ENCODE measurements at places on chromosomes 6 and 20.

GRCh38 chr6:5054245-5054873, 30.8 kb upstream of the PPP1R3G start:
- no peak for DNase-seq

DNA sequence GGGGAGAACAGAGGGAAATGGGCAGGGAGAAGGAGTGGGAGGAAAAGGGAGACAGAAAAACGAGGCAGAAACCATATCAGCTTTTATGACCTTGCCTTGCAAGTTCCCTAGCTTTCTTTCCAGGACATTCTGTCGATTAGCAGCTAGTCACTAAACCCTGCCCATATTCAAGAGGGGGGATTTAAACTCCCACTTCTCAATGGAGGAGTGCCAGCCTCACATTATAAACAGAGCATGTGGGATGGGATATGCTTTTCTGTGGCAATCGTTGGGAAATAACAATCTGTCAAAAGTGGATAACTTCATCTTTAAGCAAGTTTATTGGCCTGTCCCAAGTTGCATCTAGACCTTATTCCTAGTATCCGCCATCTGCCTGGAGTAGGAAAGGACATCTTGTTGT, 57.0 kb upstream of the TMEM170B start:
- no peak for DNase-seq

- DNase-seq, result no peak
These were observed 18.9 kb upstream of the SCRT2 start for GRCh38 chr20:694496-694895.

GRCh38 chr6:75147512-75147911, 58.3 kb downstream of the COL12A1 start:
- no peak for DNase-seq

GRCh38 chr6:111263837-111264236, 176.5 kb downstream of the SLC16A10 start:
- DNase-seq, result no peak

DNA sequence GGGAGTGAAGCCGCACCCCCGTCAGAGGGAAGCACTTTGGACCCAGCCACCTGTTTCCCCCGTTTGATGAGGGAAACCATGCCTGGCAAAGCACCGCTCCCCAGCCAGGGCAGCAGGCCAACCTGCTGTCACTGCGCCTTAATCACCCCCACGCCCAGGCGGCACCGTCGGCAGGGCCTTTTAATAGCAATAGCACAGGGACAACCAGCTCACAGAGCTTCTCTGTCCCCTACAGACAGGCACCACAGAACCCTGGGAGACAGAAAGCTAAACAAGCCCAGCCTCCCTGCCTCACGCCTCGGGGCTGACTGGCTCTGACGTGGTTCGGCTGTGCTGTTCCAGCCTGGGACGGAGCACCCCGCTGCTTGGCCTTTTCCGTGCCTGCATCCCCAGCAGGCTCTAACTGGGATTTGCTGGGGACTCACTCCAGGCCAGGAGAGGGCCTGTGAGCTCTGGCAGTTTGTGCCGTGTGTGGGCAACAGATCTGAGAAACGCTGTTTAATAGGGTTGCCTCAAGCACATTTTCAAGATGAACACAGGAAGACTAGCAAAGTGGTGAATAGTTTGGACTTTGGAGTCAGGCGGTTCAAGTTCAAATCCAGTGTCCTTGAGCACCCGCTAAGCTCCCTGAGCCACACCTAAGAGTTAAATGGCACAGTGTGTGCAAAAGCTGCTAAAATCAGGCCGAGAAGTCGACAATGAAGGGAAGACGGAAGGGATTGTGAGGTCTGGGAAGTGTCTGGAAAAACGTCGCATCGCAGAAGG, 223.8 kb downstream of the NRN1 start:
- no peak for DNase-seq

- no peak for DNase-seq
These were observed 32.9 kb upstream of the ID1 start for GRCh38 chr20:31572042-31572700.

GRCh38 chr20:52494244-52494643, 302.7 kb upstream of the ZFP64 start:
- DNase-seq, result peak; percentile 66

GRCh38 chr6:131813991-131814390, 6.2 kb downstream of the ENPP1 start:
- no peak for DNase-seq

- DNase-seq, result no peak
These were observed 24.7 kb downstream of the PACSIN1 start for GRCh38 chr6:34490390-34491090.

DNA sequence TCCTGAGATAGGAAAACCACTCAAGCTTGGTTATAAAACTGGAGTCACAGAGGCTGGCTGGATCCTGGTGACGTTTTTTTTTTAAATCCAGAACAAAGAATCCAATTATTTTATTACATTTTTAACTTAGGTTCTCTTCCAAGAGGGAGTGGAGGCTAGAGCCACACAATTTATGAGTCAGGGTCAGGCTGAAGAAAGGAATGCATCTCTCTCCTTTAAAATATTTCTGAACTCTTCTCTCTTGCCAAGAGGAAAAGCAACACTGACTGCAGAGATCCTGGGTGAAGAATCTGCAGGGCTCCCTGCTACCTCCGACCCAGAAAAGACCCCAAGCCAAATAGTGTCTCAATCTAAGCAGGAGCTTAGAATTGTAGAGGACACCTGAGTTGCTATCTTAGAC, 88.5 kb upstream of the SSTR4 start:
- no peak for DNase-seq

GRCh38 chr6:14450578-14450977, 333.0 kb downstream of the CD83 start:
- no peak for DNase-seq

GRCh38 chr6:13668291-13668928, 43.2 kb downstream of the RANBP9 start:
- no peak for DNase-seq

- no peak for DNase-seq
These were observed 127.0 kb downstream of the MAFB start for GRCh38 chr20:40562031-40562430.

DNA sequence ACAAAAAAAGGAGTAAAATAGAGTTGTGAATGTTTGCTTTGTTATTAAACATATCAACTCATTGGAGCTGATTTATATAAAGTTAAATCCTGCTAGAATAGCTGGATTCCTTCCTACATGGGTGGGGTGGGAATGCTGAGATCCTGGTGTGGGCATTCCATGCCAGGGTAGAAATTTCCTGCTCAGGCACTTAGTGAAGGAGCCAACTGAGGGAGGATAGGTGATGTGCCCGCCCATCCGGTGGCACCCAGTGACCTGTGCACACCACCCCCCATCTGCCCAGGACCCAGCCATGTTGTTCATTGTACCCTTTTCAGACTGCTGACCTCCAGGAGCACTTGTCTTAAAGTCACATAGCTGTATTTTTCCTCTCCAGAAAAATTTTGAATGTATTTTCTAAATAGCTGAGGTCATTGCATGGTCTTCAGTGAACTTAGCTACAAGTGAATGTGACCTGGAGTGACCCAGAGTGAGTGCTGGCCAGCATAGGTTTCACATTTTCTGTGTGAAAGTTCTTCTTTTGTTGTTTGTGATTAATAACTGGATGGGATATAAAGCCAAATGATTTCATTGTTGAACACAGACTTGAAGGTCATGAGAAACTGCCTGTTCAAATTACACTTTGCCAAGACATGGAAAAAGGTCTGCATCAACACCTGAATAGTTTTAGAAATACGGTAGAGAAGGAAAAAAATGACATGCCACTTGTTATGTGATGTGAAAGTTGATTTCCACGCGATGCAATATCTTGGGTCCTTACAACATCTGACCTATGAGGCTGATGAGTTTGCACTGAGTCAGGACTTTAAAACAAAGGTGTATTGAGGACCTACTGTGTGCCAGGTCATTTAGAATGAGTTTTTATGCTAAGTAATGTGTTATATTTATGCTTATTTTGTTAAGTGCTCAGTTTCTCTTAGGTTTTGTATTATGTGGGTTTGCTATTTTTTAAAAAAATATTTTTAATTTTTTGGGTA, 77.2 kb downstream of the UTRN start:
- no peak for DNase-seq

DNA sequence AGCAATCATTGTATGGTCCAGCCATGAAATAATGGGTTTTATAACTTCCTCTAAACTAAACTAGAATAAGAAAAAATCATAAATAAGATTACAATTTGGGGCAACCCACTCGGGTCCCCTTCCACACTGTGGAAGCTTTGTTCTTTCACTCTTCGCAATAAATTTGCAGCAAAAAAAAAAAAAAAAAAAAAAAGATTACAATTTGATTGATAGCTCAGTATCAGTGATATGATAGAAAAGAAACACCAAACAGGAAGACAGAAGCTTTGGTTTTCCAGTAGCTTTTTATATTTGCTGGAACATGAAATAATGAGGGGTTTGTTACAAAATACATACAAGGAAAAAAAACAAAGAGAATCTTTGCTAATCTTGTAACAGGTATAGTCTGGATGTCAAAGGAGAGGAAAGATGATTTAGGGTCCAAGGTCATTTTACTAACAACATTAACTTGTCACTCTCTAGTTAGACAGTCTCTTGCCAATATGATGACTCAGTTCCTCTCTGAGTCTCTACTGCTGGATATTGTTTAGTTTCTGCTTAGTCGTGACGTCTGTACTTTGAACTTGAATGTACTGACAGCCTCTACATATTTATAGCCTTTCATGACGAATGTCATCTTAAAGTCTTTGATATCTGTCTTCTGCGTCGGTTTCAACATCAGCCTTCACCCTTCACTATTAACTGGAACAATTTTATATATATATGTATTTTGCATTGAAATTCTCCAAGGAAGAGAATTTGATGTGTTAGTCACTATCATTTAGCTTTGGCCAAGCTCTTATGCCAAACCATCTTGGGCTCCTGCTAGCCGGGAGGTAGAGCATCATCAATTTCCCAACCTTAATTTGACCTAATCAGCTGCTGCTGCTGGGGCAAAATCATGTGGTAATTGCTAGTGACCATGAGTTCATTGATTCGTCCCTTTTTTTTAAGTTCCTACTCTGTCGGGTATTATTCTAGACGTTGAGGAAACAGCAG, 213.1 kb upstream of the STXBP5 start:
- no peak for DNase-seq

GRCh38 chr20:43979576-43980105, 65.0 kb downstream of the TOX2 start:
- DNase-seq, result no peak

GRCh38 chr6:115594891-115595290, 465.8 kb downstream of the FRK start:
- no peak for DNase-seq

GRCh38 chr20:23120936-23121750, 35.0 kb upstream of the CD93 start:
- no peak for DNase-seq

DNA sequence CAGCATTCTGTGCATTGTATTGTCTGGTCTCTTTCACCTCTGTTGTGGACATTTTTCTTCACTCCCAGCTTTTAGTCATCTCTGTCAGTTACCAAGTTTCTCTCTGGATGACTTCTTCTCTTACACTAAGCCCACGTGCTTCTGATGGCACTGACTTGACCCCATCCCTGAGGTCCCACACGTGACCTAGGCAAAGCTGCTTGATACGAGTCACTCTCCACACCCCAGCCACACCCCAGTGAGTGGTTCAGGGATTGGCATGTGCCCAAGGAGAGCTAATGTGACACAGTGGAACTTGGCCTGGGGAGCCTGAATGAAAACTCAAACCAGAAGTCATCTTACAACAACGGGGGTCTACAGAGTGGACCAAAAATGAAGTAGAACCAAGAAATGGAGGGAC, 32.2 kb downstream of the HTR1E start:
- DNase-seq, result no peak

DNA sequence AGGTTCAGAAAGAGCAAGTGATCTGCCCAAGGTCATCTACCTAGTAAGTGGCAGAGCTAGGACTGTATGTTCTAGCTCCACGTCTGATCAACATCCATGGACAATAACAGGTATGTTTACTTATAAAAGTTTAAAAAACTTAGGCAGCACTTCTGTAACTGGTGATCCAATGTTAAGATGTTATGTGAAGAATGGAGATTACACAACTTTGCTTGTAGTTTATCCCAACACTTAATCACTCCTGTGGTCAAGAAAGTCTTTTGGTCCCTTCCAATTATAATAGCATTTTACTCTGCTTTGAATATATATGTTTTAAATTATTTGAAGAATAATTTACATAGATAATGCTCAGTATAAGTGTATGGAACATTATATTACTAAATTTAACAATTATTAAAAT, 4.8 kb downstream of the FBXO30 start:
- DNase-seq, result peak; percentile 38

DNA sequence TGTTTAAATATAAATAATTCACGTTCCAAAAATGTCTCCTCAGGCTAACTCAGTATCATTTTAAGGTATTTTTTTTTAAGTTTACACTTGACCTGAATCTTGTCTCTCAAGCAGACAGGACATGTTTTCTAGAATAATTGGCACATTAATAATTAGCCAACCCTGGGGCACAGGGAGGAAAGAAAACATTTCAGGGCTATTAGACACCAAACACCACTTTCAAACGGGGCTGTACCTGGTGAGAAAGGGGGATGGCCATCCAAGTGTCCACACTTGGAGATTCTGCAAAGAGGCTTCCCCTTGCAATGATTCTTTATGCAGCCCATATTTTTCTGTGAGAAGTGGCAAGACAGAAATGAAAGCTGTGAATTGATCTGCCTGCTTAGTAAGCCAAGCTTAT, 560.8 kb downstream of the CD109 start:
- DNase-seq, result peak; percentile 38

DNA sequence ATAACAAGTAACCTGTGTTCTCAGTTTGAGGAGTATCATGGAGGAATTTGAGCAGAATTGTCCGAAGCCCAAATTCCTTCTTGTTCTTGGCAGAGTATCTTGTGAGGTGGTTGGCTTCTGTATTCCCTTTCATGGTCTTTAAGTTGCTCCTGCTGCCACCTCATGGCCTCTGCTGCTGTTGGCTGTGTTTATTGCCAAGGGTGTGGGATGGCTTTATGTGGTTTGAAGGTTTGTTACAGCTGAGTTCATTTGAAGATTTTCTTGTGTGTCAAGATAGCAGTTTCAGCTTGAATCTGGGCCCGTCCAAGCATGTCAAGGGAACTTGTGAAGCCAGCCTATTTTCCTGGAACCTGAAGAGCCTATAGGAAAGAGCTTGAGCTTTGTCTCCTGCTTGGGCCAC, 20.2 kb upstream of the TTK start:
- peak; percentile 78 for DNase-seq

DNA sequence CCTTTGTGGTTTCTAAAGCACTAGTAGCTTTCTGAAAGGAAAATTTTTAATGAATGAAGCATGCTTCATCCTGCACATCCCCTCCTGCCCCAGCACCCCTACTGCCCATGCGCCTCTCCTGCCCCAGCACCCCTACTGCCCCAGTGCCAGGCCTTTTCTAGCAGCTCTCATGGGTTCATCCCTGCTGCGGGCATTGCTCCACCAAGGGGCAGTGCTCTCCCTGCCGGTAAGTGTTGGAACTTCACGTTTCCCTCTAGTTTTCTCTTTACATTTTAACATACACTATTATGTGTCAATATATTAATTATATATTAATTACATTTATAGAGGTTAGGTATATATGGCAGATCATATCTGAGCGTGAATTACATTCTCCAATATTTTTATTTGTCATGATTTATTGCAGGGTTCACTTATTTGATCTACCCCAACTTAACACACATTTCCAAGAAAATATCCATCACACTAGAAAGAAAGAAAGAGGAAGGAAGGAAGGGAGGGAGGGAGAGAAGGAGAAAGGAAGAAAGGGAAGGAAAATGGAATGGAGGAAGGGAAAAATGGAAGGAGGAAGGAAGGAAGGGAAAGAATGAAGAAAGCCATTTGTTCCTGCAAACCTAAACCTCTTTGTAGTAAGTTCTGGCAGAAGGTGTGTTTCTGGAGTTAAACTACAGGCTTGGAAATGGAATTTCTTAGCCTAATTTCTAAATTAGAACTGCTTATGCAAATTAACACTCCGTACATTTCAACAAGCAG, 46.8 kb downstream of the CEP43 start:
- no peak for DNase-seq
